Stimulated activated CD8-positive, alpha-beta memory T cell treated with anti-CD3 and anti-CD28 coated beads, Interleukin-7, amount 100 ng/mL, for 1 hour (primary cell): ENCODE measurements at places on chromosomes 11 and 22.

DNA sequence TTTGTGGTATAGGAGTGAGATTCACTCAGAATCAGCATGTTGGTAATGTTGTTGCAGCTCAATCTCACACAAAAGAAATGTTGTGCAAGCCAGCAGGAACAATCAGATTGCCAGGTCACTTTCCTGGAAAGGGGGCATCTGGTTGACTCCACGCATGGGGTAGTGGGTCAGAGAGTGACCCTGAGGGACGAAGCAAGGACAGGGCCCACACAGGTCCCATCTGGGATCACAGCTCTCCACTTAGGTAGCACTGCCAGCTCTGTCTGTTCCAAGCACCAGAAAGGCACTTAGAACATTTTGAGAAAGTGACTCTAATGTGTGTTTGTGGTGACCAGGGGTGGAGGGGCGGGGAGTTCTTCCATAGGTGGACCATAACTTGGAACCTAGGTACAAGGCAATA is 109.5 kb downstream of the RASSF10 start:
- DNase-seq: no peak

DNA sequence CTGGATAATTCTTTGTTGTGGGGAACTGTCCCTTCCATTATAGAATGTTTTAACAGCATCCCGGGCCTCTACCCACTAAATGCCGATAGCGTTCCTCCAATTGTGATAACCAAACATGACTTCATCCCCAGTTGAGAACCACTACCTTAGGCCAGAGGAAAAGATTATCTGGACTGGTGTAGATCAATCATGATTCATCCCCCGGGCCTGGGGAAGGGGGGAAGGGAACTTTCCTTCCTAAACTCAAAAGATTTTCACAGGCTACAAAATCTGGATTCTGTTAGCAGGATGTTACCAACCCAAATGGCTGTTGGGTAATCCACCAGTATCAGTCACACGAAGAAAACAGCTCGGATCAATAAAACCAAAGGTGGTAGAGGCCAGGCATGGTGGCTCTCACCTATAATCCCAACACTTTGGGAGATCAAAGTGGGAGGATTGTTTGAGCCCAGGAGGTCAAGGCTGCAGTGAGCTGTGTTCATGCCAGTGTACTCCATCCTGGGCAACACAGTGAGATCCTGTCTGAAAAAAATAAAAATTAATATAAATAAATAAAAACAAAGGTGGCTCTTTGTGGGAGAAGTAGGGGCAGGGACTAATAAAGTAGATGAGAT is 10.1 kb downstream of the CTR9 start:
- DNase-seq: no peak

GRCh38 chr11:29184939-29185890 is 831.6 kb downstream of the KCNA4 start:
- DNase-seq: no peak

DNA sequence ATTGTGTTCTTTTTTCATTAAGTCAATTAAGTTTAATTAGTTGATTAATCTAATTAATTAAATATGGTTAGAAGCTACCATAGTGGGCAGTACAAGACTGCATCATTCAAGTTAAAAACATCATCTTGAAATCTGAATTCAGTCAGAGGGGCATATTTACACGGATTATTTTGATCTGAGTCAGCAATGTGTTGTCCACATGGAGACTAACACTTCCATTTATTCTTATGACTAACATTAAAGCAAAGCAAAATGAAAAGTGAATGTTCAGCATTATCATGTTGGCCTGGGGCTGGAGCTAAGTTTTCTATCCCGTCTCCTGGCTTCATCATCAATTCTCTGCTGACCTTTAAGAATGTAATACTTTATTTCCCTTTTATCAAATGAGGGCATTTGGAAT is 17.3 kb downstream of the FLI1 start:
- no peak for DNase-seq

DNA sequence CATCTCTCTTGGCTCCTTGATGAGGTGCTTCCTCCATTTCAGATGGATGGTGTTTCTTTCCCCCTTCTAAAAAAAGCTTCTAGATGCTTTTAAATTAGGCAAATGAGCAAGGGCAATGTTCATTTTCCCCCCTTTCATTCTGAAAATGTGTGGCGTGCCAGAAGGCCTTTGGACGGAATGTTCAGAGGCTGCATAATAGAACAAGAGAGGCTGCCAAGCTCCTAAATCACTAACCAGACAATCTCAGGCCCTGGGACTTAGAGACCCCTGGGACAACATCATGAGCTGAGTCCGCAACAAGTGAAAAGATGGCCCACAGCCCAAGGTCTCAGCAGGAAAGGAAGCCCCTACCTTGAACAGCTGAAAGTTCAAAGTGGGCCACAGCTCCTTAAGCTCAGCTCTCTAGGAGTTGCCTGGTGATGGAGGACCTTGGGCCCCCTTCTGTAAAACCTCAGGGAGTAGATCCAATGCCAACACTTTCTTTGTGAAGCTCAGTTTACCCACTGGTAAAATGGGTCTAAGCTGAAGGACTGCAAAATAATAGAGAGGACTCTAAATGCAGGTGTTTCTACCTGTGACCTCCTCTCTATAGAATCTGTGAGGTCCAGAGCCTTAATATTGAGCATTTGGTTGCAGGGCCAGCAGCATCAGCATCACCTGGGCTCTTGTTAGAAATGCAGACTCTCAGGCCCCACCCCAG is 144.0 kb downstream of the FBXO7 start:
- DNase-seq: no peak

- DNase-seq: no peak
Measured at GRCh38 chr22:49432897-49433443, 394.7 kb downstream of the BRD1 start.

GRCh38 chr11:13012056-13012661 is 3.0 kb downstream of the RASSF10 start:
- no peak for DNase-seq

DNA sequence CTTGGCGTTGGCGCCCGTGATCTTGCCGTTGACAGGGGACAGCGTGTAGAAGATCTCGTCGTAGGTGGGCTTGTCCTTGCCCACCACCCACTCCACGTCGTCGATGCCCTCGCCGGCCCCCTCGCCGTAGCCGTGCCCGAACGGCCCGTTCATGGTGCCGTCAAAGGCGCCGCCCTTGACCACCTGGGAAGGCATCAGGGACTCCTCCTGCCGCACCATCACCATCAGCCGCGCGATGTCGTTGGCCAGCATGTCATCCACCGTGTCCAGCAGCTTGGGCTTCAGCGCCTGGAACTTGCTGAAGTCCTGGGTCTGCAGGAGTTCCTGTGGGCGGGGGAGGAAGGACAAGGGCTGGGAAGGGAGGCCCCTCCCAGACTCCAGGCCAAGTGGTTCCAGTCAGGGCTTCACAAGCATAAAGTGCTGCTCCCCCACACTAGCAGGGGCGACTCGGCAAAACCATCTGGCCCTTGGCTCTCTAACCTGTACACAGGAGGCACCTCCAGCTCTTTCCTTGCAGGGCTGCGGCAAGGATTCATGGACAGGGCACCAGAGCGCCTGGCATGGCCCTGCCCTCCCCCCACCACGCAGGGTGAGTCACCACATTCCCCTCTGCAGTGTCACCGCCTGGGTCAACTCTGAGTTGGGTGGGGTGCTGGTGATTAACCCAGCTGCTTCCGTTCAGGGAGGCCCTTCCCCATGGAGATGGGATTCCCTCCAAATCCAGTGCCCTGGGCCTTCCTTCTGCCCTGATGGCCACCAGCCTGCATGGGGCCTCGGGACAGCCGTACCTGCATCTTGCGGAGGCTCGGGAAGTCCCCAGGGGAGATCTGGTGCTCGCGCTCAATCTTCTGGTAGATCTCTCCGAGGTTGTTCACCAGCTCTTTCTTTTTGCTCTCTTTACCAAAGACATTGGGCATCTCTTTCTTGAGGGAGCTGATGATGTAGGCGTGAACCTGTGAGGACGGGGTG is 10.4 kb upstream of the CDC42BPG start:
- no peak for DNase-seq

DNA sequence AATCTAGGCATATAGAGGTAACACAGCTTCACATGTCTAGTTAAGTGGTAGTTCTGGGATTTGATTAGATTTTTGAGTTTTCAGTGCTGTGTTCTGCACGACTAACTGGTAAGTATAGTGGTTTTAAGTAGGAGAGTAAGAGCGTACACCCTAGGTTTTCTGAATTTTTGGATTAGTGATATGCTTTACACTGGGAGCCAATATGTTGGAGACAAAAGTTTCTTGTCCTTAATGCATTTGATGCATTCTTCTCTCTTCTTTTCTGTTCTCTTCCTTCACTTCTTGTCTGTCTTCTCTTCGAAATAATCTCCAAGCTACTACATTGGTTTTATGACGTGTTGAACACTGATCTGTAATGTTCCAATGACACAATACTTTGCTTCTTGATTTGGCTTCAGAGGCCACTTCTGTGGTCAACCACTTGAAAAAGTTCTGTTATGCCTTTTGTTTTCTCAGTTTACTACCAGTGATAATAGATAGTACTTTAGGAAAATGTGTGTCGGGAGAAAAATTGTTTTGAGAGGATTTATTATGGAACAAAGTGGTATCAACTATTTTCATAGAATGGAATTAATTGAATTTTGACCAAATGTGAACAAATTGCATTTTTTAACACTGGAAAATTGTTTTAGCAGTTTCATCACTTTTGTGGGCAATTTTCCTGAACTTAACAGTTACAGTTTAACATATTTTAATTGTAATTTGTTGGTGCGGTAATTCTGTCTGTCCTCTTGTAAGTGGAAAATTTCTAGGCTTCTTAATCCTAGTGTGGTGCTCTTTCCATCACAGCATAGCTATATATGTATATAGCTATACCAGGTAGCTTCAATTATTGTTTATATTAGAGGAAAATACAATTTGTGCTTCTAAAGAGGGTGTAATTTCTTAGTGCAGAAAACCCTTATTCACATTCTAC is 2.6 kb downstream of the PDE3B start:
- DNase-seq: no peak

DNA sequence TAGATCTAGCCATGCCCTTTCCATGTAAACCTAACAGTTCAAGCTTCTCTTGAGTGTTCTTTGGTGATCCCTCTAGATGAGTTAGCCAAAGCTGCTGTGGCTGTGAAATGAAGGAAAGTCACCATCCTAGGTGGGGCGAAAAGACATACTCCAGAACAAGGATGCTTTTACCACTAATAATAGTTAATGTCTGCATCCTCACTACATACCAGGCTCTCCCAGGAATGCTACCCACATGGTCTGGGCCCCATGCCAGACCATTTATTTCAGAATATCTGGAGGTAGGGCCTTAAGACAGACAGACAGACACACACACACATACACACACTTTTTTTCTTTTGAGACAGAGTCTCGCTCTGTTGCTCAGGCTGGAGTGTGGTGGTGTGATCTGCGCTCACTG is 14.7 kb downstream of the ABTB2 start:
- no peak for DNase-seq

DNA sequence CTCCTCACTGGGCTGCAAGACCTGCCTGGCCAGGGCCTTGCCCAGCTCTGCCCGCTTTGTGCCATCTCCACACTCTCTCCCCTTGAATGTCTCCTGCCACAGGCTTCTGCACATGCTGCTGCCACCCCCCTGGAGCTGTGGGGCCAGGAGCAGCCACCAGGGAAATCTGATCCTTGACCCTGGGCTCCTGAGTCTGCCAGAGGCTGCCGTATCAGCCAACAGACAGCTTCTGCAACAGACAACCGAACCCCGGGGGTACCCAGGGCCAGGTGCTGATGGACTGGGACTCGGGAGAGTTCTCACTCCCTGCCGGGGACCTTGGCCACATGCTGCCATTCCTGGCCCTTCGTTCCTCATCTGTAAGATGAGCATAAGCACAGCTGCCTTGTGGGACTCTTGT is 3.3 kb upstream of the PPARA start:
- DNase-seq: no peak

GRCh38 chr11:70494559-70495350 is 96.4 kb downstream of the CTTN start:
- no peak for DNase-seq

- DNase-seq: no peak
Measured at GRCh38 chr22:29151316-29151715, 54.4 kb upstream of the EMID1 start.

DNA sequence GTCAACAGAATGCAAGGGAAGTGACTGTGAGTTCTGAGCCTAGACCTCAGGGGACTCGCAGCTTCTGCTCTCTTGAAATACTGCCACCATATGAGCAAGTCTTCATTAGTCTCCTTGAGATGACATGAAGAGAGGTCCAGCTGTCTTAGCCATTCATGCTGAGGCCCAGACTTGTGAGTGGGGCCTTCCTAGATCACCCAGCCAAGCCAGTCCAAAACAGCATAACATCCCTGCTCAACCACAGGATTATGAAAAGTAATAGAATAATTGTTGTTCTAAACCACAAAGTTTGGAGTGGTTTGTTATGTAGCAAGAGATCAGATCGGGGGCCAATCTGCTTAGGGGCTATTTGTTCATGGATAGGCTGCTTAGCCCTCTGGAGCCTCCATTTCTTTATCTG is 54.9 kb upstream of the HTATIP2 start:
- DNase-seq: no peak

GRCh38 chr11:116172851-116173250 is 599.9 kb downstream of the BUD13 start:
- DNase-seq: no peak

DNA sequence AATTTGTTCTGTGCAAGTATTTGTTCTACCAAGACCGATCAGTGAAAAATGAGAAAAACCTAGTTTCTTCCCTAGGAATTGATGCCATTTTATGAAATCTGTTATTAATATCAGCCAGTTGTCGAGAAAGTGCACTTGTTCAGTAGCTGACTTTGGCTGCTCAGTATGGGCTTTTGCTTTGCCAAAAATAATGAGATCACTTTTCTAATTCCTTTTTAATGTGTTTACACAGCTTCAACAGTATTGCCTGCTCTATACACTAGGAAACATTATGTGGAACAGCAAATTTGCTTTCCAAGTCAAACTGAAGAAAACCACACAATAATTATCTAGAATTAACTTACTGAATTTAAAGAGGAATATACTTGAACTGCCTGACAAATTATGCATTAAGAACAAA is 34.4 kb downstream of the SCUBE2 start:
- no peak for DNase-seq

DNA sequence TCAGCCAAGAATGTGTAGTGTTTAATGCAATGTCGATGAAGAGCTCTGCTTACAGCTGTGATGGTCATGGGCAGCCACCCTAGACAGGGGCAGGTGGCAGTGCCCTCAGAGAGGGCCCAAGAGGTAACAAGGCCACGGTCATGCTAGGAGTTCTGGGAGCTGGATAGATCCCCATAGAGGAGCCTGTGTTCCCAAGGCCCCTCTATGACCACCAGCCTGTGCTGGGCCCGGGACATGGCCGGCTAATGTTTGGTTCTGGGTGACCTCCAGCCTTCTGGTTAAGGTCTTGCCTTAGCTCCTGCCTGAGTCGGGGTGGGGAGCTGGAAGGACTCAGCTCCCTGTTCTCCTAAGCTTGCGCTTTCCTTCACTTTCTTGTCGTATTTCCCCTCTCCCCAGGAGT is 65.1 kb downstream of the GRIK4 start:
- no peak for DNase-seq

DNA sequence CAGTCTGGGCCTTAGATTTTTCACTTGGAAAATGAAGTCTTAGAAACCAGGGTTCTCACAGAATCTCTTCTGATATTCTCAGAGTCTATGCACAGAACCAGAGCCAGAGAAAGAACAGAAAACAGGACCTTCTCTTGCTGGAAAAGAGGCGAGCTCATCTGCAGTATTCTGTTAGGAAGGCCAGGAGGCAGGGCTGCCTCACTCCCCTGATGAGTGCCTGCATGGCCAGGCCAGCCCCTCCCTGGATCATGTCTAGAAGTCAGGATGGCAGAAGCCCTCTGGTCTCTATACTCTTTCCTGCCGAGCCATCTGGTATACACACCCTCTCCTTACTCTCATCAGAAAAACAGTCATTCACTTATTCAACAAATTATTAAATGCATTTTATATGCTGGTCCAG is 723 bp downstream of the OR51M1 start:
- no peak for DNase-seq
